NCI-H2107 (cell line): ENCODE measurements at places on chromosomes 2 and 18.

GRCh38 chr2:50443288-50443687 is 588.6 kb downstream of the NRXN1 start:
- no peak for DNase-seq

- DNase-seq = no peak
Measured at GRCh38 chr18:36446059-36446458, 148.5 kb downstream of the FHOD3 start.

- no peak for DNase-seq
Measured at GRCh38 chr2:215601990-215602721, 166.3 kb upstream of the FN1 start.

DNA sequence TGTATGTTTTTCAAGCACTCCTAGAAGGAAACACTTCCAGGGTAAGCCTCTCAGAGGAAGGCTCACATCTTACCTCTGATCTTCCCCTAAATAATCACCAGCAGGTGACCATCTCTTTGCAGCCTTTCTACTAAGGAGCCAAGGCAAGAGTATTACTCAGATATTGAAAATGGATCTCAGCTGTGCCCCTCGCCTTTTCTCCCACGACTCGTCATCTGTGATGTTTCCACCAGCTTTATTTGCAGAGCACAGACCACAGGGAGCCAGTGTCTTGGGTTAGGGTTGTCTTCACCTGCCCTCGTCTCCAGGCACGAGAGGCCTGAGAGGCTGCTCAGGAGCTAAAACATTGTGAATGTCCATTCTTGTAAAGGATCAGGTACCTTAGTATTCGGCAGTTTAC is 16.9 kb upstream of the SCLY start:
- no peak for DNase-seq
